ENCODE measurements at places on chromosomes 16 and 17.

DNA sequence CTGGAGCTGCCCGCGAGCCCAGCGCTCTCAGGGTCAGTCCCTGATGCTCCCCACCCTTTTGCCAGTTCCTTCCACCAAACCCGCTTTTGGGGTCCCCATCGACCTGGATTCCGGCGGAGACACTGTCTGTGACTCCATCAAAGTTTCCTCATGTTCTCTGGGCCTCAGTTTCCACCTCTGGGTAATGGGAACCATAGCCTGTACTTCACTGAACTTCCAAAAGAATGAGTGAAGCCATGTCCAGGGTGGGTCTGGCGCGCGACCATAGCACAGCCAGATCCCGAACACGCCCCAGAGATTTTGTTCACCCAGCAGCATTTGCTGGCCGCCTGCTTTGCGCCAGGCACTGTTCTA is 327 bp downstream of the SDR42E2 start:
- DNase-seq = no peak

DNA sequence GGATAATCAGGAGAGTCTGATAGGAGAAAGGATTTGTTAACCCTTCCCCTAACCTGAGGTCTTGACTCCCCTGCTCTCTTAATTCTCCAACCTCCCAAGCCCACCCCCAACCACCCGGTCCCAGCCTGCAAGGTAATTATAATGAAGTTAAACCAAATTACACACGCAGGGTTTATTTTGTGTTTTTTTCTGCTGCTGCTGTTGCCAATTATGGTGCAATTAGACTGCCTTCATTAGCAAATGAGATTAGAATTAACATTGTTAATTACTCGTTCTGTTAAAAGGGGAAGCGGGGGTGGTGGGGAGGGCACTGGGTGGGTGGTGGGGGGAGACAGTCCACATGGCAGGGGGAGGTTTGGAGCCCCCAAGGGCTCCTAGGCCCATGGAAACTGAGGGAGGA is 128.9 kb downstream of the CCT6B start:
- DNase-seq = no peak

DNA sequence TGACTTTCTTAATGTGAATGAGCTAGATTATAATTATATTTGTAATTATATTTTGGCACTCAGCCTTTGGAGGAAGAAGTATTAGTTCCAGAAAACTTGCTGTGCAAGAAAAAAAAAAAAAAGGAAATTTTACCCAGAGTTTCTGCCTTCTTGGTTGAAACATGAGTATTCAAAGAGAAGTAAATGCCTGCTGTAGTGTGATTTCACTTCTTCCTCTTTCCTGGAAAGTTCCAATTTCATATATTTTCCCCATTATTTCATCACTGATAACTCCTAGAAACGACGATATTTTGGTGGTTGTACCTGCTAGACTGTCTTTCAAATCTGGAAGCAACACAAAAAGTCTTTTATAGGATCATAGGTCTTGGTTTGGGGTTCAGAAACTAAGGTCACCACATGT is 20.4 kb upstream of the MPHOSPH6 start:
- DNase-seq = no peak

DNA sequence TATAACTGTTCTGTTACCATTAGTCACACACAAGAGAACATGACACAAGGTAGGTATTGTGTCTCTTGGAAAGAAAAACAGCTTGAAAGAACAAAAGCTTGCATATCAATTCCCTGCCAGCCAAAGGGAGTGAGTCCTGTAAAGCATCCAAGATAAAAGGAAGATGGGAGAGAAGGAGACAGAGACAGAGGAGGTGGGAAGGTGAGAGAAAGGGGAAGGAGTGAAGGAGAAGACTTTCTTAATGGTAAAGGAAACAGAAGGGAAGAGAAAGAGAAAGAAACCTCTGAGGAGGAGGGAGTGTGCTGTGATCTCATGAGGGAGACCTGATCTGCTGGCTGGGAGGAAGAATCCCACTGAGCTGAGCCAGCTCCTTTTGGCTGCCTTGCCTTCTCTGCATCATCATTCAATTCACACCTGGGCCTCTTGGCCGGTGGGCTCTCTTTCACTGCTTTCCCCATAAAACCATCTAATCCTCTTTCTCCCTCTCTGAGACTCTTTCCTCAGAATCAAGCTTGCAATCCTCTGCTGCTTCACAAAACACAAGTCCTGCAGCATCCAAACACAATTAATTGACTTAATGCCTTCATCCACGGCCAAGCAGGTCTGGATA is 271.6 kb downstream of the ABCC12 start:
- DNase-seq = no peak

DNA sequence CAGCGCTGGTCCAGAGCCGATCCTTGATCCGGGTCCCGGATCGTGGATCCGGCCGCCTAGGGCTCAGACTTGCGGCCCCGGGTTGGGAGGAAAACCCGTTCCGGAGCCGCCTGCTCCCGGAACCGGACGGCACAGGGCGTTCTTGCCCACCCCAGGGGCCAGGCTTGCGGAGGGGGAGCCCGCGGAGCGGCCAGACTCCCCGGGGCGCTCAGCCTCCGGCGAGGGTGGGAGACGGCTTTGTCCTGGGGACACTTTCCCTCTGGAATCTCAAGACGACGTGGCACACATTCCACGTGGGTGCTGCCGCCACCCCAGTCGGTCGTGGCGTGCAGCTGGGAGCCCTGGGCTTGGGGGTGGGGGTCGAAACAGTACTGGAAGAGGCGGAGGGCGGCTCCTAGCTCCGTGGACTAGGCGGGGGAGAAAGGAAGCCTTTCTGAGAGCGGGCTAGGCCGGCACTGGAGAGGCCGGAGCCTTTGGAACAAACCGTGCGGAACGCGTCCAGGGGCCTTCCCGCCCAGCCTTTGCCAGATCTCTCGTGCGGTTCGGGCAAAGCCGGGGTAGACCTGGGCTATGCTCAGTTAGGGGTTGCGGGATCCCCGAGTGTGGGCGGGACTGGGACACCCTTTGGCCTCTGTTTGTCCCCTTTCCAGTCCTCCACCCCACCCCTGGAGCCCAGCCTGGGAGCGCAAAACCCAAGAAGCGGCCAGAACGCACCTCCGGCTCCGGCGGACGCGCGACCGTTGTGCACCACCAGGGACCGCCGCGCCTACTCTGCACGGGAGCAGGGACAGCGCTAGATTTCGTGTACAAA is 26.5 kb downstream of the SREBF1 start:
- DNase-seq = no peak

GRCh38 chr17:59149051-59149450 is 5.9 kb downstream of the SKA2 start:
- no peak for DNase-seq

- DNase-seq = no peak
These were observed 337.5 kb downstream of the SOX9 start for GRCh38 chr17:72458301-72458700.

DNA sequence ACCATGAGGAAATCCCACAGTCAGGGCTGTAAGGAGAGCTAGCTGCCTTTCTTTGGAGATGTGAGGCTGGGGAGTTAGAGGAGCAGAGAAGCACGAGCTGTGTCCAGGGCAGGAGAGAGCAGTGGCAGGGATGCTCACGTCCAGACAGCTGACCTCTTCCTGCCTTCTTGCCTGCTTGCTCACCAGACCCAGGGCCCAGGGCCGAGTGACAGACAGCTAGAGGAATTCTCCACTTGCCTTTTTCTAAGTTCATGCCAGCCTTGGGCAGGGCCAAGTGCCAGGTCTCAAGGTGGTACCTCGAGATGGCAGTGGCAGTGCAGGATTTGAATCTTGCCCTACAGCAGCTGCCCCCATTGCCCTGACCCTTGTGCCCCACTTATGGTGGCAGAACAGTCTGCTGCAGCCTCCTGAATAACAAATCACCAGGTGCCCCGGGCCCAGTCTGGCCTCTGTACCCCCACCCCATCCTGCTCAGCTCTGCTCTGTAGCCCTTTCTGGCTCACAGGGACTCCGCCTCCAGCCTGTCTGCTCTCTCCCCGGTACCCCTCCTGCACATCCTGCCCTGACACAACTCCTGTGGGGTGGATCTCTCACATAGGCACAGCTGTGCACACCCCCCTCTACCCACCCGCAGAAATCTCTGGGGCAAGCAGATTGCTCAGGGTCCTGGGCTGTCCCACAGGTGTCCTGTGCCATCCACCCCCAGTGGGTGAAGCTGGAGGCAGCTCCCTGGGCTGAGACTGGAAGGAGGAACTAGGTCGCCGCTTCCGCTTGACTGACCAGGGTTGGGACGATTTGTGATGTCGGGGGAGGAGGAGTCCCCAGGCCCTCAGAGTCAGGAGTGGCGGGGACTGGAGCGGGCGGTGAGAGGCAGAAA is 25.9 kb downstream of the GRIN2C start:
- no peak for DNase-seq

- DNase-seq = no peak
These were observed 5.0 kb downstream of the SKA2 start for GRCh38 chr17:59149841-59150511.

- peak; percentile 69 for DNase-seq
These were observed 34.8 kb downstream of the WDR45B start for GRCh38 chr17:82613283-82614094.

DNA sequence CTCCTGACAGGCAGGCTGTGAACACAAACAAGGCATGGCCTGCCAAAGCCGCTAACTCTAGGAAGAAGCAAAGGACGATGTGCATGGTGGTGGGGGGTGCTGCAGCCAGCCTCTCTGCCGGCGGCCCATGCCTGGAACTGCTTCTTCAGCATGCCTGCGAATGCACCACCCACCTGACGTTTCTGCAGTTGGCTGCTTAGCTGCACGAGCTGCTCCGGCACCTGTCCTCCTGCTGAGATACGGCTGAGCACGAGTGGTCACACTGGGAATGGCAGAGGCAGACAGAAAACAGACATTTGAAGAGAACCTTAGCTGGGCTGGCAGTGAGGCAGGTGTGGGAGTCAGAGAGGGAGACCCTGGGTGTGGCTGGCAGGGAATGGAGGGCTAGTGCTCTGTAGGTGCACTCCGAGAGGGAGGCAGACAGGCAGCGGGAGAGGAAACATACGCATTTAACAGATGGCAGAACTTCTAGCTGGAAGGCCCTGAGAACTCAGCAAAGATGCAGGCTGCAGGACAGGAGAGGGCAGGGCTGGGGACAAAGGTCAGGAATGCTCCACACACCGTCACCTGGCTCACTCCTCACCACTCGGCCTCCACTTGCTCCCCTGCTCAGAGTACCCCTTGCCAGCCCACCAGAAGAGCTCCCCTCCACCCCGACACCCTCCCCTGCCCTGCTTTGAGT is 5.2 kb downstream of the FLCN start:
- no peak for DNase-seq

GRCh38 chr16:24668481-24669061 is 60.9 kb upstream of the TNRC6A start:
- no peak for DNase-seq

DNA sequence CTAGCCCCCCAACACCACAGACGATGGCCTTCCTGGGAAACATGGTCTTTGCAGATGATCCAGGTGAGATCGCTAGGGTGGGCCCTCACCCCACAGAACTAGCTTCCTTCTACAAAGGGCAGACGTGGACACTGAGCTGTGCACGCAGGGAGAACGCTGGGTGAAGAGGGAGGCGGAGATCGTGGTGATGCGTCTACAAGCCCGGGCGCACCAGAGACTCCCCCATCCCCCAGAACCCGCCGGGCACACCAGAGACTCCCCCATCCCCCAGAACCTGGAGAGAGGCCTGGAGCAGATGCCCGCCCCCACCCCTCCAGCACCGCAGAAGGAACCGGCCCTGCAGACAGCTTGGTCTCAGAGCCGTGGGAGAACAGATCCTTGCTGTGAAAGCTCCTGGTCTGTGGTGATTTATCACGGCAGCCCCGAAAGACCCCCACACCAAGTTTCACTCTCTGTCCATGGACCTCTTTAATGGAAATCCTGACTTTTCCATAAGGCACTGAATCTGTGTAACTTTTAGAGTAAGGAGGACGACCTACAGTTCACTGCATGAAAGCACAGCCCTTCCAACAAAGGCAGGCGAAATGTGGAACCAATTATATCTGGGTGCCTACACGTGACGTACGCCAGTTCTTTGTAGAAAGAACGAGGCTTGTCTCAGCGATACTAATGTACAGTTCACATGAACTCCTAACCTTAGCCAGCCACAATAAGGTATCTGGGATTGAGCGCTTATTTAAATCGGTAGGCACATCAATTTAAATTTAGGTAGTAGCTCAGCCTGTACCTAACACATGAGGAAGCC is 88.5 kb downstream of the ANKRD11 start:
- DNase-seq = no peak

GRCh38 chr17:2051061-2051932 is 3.6 kb upstream of the HIC1 start:
- no peak for DNase-seq

- no peak for DNase-seq
These were observed 51.3 kb downstream of the MEAK7 start for GRCh38 chr16:84453061-84453752.

GRCh38 chr16:72940886-72941285 is 107.0 kb downstream of the ZFHX3 start:
- no peak for DNase-seq

DNA sequence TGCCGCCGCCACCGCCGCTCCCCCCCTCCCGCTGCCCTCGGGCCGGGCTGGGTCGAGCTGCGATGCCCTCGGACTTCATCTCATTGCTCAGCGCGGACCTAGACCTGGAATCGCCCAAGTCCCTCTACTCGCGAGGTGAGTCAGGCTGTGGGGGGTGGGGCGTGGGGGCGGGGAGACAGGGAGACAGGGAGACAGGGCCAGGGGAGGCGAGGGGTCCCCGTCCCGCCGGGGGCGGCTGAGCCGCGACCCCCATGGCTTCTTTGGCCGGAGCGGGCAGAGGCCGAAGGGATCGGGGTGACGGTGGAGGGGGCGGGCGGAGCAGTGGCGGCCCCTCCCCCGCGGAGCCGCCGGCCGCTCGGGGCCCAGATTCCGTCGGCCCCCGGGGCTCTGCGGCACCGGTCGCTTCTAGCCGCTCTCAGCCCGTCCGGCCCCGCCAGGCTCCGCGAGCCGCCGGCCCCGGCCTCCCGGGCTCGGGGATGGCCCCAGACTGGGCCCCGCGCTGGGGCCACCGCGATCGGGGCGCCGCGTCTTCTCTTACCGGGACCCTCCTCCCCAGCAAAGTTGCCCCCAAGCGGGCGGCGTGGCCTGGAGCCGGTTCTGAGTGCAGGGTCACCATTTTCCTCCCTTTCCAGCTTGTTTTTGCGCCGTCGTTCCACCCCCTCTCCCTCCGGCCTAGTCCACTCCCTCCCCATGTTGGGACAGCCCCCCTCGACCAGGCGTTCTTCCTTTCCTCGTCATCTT is 644 bp downstream of the NFAT5 start:
- DNase-seq = no peak

DNA sequence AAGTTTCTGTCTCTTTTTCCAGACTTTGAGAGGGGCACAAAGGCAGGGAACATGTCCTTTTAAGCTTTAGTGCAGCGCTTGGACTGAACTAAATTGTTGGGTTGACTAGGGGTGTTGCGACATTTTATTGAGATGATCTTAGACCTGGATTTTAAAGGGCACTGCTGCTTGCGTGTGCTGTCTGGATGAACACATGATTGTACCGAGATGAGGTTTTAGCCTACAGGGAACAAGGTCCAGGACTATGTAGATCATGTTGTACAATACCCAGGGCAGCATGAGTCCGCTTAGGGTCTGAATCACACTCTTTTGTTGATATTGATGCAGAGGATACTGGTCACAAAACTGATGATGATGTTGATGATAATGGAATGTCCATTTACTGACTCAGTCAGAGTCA is 5.2 kb upstream of the RGS9 start:
- DNase-seq = no peak

Data from DMS79 (cell line).